ENCODE measurements at places on chromosomes 2 and 18.

DNA sequence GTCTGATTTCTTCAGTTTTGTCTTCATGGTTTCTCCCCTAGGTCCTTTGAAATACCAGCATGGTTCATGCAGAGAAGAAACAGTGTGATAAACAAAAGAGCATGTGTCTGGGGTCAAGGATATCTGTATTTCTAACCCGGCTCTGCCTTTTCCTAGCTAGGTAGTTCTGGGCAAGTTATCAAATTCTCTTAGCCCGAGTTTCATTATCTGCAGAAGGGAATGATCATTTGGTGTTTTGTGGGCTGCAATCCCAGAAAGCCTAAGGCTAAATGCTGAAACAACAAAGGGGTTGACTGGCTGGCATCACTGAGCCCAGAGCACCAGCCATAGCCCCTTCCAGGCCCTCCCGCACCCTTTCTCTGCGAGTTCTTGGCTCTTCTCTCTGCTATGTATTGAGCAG, 51.7 kb upstream of the DAPL1 start:
- H3K27me3 ChIP-seq: no peaks in the 10 kb centered on the region
- no peaks in the 10 kb centered on the region for H3K4me1 ChIP-seq
- no peaks in the 10 kb centered on the region for H3K36me3 ChIP-seq

DNA sequence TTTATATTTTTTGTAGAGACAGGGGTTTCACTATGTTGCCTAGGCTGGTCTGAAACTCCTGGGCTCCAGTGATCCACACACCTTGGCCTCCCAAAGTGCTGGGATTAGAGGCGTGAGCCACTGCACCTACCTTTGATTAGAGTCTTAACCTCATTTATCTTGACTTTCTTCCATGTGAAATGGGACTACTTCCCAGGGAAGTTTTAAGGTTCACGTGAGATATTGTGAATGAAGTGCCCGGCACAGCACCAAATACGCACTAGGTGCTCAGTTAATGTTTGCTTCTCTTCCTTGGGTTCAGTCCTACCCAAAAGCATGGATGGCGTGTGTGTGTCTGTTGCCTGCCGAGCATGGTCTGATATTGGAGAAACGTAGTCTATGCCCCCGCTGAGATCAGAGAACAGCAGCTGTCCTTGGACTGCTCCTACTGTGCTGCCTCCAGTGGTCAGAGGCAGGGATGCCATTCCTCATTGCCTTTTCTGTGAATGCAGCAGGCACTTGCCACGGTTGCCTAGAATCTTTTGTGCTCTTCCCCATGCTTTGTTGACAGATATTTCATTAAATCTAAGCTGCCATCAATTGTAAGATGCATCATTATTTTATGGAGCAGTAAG, 12.3 kb upstream of the TFCP2L1 start:
- no peak overlapping the region for H3K4me3 ChIP-seq
- H3K27ac ChIP-seq: no peak overlapping the region
- no peak for DNase-seq
- H3K27me3 ChIP-seq: no peaks in the 10 kb centered on the region
- no peaks in the 10 kb centered on the region for H3K36me3 ChIP-seq
- H3K4me1 ChIP-seq: no peaks in the 10 kb centered on the region

DNA sequence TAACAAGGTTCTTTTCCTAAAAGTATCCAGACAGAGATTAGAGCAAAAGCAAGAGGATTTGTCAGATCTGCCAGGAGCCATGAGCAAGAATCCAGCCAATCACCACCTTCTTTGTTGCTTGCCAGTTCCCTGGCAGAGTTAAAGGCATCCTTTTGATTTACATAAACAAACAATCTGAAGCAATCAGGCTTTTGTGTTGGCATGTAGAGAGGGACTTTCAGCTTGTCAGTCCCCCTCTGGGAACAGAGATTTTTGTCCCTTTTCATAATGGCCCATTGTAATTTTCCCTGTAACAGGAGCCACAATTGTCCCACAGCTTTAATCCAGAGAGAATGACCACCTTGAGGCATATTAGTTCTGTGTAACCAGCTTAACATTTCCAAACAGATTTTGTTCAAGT, at the start of gene ERMN:
Gene ERMN (minus strand): TSS at position 39 of the 400 bp plus-strand sequence. CDS start 182 bp downstream, outside the sequence.
- DNase-seq: no peak
- H3K27ac ChIP-seq: no peak within 1 kb of the TSS
- no peak within 1 kb of the TSS for H3K4me3 ChIP-seq
- H3K4me1 ChIP-seq: no peaks in the 10 kb centered on the region

DNA sequence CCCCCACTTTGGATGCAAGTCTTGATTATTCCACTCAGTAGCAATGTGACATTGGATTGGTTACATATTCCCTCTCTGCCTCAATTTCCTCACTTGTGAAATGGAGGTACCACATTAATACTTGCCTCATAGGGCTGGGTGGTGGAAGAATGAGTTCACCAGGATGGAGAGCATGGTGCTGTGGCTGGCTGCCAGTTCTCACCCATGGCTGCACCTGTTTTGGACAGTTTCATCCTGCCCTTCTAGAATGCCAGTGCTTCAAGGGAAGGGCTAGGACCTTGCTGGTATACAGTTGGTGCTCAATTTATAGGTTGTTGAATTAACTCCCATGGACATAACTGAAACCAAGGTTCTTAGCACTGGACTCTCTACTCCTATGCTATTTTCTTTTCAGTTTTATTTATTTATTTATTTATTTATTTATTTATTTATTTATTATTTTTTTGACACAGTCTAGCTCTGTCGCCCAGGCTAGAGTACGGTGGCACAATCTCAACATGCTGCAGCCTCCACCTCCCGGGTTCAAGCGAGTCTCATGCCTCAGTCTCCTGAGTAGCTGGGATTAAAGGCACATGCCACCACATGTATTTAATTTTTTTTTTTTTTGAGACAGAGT, 5.3 kb upstream of the SH3RF3 start:
- DNase-seq: no peak
- peaks cover 3% of the 10 kb centered on the region for H3K27me3 ChIP-seq
- no peaks in the 10 kb centered on the region for H3K36me3 ChIP-seq

DNA sequence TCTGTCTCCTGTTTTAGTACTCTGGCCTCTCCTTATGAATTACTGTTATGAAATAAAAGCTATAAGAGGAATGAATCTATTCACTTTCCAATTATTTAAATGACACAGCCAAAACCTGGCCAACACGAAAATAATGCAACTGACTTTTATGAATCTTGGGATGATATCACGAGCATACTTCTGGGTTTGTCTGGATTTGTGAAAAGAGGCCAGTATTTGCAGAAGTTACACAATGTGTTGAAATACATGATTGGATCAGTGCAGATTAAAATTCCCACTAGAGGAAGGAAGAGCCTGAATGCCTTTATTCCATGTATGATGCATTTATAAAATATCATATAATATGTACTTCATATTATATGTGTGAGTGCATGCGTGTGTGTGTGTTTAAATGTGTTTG, 418.2 kb downstream of the GRB14 start:
- no peaks in the 10 kb centered on the region for H3K36me3 ChIP-seq
- DNase-seq: no peak
- H3K4me3 ChIP-seq: no peak overlapping the region
- no peaks in the 10 kb centered on the region for H3K4me1 ChIP-seq

GRCh38 chr2:158234497-158234896, 132.8 kb downstream of the UPP2 start:
- DNase-seq: no peak
- no peak overlapping the region for H3K27ac ChIP-seq
- H3K4me3 ChIP-seq: no peak overlapping the region
- no peaks in the 10 kb centered on the region for H3K27me3 ChIP-seq

GRCh38 chr2:47172922-47173695, 18.0 kb upstream of the STPG4 start:
- H3K27ac ChIP-seq: peak overlapping the region; percentile 100
- no peak for DNase-seq
- H3K36me3 ChIP-seq: no peaks in the 10 kb centered on the region
- H3K4me3 ChIP-seq: peak overlapping the region; percentile 93
- H3K27me3 ChIP-seq: no peaks in the 10 kb centered on the region

GRCh38 chr2:213229814-213230213, 54.5 kb upstream of the SPAG16 start:
- no peak for DNase-seq
- H3K4me3 ChIP-seq: no peak overlapping the region
- no peak overlapping the region for H3K27ac ChIP-seq
- H3K36me3 ChIP-seq: no peaks in the 10 kb centered on the region

DNA sequence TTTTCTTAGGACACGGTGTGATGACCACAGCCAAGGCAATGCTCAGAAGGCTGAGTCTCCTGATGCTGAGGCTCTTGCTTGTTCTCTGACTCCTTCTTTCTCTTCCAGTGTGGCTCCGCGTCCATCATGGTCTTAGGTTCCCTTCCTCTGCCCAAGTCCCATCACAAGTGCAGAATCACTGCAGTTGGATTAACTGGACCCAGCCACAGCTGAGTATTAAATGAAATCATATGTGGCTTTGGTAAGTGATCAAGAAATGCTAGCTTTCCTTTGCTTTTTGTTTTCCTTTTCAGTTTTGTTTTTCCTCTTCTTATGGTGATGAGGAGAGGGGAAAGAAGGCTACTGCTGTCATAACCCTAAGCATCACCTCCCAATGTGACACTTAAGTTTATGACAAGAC, 375.8 kb downstream of the INSIG2 start:
- H3K27ac ChIP-seq: no peak overlapping the region
- no peaks in the 10 kb centered on the region for H3K36me3 ChIP-seq
- peaks cover 10% of the 10 kb centered on the region for H3K27me3 ChIP-seq
- DNase-seq: no peak
- H3K4me1 ChIP-seq: no peaks in the 10 kb centered on the region
- H3K4me3 ChIP-seq: no peak overlapping the region

GRCh38 chr2:146229508-146230155, 1615.2 kb upstream of the ACVR2A start:
- no peaks in the 10 kb centered on the region for H3K4me1 ChIP-seq
- no peaks in the 10 kb centered on the region for H3K36me3 ChIP-seq
- no peaks in the 10 kb centered on the region for H3K27me3 ChIP-seq
- DNase-seq: no peak
- no peak overlapping the region for H3K4me3 ChIP-seq

DNA sequence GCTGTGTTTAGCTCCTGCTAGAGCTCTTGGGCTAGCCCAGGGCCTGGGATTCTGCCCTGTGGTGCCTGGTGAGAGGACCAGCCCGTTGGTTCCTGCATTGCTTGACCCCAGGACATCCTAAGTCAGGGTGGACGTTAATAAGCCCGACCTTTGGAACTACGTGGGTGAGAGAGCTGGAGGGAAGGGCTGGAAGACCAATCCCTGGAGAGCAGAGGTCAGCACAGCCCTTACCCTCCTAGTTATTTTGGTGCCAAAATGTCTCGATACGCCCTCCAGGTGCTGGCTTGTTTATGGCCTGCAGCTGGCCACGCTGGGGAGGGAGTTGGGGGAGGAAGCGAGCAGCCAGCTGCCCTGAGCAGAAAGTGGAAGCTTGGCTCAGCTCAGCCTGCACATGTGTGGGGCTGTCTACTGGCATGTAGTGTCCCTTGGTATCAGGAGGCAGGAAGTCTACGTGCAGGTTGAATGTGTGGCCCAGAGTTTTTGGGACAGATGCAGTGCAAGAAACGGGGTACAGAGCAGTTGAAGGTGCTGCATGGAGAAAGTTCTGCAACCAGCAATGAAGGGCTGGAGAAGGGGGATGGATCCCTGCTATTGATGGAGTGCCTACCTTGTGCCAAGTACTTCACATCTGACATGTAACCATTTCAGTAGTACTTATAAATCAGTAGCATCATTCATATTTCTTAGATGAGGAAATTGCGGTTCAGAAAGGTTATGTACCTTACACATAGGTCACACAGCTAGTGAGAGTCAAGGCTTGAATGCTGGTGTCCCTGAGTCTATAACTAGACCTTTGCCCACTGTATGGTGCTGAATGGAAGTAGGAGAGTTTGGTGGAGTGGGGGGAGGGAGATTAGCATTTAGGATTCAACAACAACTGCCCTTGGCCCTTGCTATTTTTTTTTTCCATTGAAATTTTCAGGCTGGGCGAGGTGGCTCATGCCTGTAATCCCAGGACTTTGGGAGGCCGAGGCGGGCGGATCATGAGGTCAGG, 5.0 kb upstream of the DGKD start:
- no peak overlapping the region for H3K27ac ChIP-seq
- H3K4me3 ChIP-seq: no peak overlapping the region
- no peak for DNase-seq
- no peaks in the 10 kb centered on the region for H3K27me3 ChIP-seq

DNA sequence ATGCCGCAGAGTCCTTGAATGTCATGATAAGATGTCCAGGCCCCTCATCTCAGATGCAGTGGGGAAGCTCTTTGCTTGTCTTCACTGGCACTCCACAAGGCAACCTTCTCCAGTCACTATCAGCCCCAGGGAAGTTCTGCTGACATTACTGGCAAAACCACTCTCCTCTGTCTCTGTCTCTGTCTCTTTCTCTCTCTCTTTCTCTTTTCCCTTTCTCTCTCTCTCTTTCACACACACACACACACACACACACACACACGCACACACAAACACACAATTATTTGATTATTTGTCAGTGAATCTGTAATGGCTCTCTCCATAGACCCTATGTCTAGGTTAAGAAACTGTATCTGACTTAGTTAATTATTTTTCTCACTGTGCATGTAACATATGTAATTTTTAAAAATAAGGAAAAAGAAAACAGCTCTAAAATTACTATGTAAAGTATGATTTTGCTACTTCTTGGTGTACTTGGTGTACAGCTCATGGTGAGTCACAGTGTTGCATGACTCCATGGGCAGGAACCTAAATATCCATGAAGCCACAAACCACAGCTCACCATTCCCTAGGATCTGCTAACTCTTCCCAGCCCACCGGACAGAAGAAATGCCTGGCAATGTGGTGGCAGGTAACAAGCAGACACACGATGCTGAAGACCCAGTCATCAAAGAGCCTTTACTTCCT, 594.9 kb upstream of the ID2 start:
- no peaks in the 10 kb centered on the region for H3K27me3 ChIP-seq
- no peaks in the 10 kb centered on the region for H3K4me1 ChIP-seq
- no peak overlapping the region for H3K27ac ChIP-seq
- H3K36me3 ChIP-seq: no peaks in the 10 kb centered on the region

DNA sequence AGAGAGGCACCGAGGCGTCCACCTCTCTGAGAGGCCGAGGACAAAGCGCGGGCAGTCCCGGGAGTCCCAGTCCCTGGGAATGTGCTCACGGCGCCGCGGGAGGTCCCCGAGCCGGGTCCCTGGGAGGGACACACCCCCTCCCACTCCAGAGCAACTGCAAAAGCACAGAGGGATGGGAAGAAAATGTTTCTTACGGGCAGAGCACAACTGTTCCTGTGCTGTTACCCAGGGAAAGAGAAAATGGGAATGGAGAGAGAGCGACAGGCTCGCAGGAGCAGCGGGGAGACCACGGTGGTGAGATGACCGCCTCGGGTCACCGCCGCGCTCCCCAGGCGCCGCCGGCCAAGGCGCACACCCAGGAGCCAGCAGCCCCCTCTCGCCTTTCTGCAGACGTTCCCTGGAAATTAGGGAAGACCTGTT, 1.2 kb upstream of the BCL11A start:
- no peak for DNase-seq
- no peaks in the 10 kb centered on the region for H3K4me1 ChIP-seq
- H3K27ac ChIP-seq: no peak overlapping the region
- H3K27me3 ChIP-seq: peaks cover 7% of the 10 kb centered on the region
- H3K4me3 ChIP-seq: peak overlapping the region; percentile 42

GRCh38 chr2:162037028-162037795, 36.8 kb downstream of the DPP4 start:
- no peaks in the 10 kb centered on the region for H3K4me1 ChIP-seq
- DNase-seq: no peak
- H3K27ac ChIP-seq: peak overlapping the region; percentile 46
- no peak overlapping the region for H3K4me3 ChIP-seq
- H3K36me3 ChIP-seq: no peaks in the 10 kb centered on the region
